ENCODE measurements at places on chromosomes 11 and 22.

DNA sequence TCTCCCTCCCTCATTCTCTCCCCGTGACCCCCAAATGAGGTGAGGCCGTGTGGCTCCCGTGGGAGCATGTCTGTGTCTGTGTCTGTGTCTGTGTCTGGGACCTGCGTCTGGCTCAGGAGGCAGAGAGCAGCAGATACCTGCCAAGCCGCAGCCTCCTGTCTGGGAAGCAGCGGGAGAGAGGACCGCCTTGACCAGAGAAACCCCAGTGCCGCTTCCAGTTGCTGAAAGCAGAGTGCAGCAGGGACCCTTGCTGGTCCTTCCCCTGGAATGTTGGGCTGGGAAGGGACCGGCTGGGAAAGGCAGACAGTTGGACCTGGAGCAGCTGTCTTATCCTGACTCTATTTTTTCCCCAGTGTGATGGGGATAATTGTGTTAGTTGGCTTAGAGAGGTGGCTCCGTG, 525 bp downstream of the CSDC2 start:
- no peak for DNase-seq

- DNase-seq = no peak
These were observed 77.4 kb downstream of the FBLN1 start for GRCh38 chr22:45579806-45580725.

DNA sequence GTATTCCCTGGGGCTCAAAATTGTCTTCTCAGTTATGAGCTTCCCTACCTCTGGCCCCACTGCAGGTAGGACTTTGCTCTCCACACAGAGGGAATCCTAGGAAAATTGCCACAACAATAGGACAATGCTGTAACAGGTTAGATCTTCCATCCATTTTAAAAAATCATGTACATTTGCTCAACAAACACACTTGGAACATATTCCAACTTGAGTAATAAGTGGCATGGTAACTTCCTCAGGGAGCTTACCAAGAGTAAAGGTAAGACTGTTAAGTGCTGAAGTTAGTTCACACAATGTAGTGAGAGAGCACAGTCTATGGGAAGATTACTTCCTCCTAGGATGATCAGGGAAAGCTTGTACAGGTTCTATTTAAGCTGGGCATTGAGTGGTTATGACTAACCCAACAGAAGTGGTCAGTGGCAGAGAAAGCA, 78.9 kb upstream of the BIRC3 start:
- DNase-seq = no peak

GRCh38 chr11:100575860-100576717, 111.0 kb upstream of the ARHGAP42 start:
- DNase-seq = no peak

- DNase-seq = no peak
These were observed 5.9 kb upstream of the ATF4 start for GRCh38 chr22:39514373-39514973.

DNA sequence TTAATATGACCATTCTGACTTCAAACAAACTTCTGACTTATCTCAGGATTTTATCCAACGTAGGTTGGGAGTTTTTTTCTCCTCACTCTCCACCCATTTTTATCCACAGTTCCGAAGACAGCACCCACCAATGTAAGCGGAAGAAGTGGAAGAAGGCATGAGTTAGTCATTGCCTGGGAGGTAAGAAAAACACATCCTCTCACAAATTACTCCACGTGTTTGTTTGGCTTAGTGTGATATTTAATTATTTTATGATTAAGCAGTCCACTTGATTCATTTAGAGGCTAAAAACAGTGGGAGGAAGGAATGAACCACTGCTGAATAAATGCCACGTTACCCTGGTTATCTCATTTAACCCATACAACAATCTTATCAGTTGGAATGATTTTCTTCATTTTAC, 389.6 kb upstream of the ARHGAP42 start:
- no peak for DNase-seq

DNA sequence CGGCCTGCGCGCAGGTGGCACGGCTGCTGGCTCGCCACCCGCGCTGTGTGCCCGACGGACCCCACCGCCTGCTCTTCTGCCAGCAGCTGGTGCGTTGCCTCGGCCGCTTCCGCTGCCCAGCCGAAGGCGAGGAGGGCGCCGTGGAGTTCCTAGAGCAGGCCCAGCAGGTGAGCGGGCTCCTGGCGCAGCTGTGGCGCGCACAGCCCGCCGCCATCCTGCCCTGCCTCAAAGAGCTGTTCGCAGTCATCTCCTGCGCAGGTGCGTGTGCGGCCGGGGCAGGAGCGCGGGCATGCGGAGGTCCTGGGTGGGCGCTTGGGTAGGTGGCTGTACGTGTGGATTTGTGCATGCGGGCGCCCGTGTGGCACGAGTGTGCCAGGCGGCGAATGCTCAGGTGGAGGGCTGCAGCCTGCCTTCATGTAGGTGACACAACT, 8.0 kb downstream of the USP35 start:
- DNase-seq = no peak

- no peak for DNase-seq
These were observed 1491.2 kb downstream of the BRD1 start for GRCh38 chr22:48336339-48337060.

- no peak for DNase-seq
These were observed 150.2 kb downstream of the TYR start for GRCh38 chr11:89327885-89328284.

DNA sequence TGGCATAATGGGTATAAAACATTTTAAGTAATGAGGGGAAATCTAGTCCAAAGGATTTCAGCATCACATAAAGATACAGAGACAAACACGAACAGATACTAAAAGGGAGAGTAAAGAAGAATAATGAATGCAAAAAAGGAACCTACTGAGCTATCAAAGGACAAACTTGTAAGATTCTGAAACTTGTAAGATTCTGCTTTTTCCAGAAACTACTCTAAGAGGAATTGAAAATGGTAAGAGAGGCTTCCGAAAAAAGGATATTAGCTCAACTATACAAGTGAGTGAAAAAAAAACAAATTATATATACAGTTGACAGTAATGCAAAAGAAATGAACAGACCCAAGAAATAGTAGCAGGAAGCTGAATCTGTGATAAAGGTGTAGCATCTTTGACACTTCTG, 37.7 kb downstream of the POLD3 start:
- DNase-seq = no peak

- no peak for DNase-seq
These were observed 26.5 kb downstream of the HTR3A start for GRCh38 chr11:114001416-114001815.

DNA sequence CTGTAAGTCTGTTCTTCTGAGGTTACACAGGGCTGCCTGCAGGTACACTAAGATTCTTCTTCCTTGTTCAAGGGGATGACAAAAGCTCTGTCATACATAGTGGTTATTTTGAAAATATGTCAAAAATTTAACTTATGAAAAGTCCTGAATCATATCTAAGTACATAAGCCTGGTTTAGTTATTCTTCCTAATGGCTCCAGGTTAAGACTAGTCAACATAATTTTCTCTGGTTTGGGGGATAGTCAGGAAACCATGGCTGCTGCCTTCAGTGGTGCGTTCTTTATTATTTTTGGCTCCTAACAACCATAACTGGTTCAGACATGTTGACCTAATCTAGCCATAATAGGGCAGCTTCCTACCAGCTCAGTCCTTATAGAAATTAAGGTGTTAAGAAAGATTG, 257.4 kb upstream of the DDI1 start:
- DNase-seq = no peak

- DNase-seq = no peak
These were observed 14.6 kb downstream of the CCDC83 start for GRCh38 chr11:85869781-85870180.

DNA sequence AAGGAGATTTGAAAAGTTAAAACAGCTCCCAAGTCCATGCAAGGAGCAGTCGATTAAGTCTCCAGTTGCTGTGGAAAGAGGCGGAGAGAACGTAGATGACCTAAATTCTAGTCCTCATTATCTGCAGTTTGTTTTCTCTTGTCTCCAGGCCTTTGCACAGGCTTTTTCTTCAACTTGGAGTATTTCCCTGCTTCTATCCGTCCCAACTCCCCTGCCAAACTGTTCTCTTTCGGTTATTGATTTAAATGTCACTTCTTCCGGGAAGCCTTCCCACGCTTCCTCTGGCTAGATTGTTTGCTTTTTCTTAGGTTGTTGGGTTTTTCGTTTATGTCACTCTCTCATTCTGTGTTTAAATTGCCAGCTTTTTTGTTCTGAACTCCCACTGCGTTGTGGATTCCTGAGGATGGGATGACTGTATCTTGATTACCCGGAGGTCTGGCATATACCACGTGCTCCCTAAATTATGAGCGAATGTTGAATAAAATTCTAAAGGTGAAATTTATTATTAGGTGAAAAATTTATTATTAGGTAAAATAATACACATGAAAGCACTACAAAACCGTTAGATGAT, 463 bp downstream of the TMEM126B start:
- DNase-seq = no peak

DNA sequence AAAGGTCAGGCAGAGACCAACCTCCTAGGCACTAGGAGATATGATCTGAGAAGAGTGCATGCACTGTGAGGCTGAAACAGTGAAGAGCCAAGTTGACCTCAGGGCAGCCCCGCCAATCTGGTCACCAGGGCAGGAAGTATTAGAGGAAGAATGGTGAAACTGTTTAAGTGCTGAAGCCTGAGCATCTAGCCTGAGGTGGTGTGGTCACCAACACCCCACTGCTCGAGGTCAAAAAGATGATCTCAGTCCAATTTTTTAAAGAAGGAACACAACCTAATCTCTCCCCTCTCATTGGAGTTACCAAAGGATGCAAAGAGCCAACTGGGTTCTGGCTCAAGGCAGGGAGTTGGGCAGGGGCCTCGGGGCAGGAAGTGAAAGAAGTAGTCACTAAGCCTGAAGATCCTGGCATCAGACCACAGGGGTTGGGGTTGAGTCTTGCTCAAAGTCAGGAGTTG, 4.0 kb downstream of the APBB1 start:
- no peak for DNase-seq

- no peak for DNase-seq
These were observed 28.4 kb downstream of the YAP1 start for GRCh38 chr11:102138670-102139069.

DNA sequence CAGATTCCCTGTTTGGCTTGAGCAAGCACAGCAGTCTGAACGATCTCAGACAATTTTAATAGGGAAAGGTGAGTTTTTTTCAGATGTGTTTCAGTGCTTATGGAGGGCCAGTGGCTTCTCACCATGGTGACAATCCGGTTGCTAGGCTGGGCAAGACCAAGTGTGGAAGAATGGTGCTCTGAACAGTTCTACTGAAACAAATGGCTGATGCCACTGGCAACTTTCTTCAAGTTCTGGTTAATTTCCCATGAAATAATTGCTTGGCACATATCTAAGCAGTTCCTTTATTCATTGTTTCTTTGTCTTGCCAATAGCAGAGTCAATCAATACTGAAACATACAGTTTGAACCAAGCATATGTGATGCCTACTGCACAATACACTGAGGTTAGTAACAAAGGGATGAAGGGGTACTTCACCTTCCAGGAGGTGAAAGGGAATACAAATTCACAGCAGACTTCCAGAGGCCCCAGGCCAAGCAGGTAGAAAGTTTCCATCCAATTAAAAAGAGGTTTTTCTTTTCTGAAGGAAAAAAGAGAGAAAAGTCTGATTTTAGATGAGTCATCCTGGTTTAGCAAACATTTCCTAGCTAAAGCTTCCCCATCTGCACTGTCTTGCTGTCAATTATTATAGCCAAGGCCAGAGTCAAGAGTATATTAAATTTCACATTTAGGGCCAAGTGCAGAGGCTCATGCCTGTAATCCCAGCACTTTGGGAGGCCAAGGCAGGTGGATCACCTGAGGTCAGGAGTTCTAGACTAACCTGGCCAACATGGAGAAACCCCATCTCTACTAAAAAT, 21.2 kb upstream of the NDUFC2 start:
- DNase-seq = no peak

GRCh38 chr22:27028093-27028492, 370.7 kb downstream of the MIAT start:
- no peak for DNase-seq

GRCh38 chr22:19173047-19174035, 5.2 kb downstream of the SLC25A1 start:
- no peak for DNase-seq

DNA sequence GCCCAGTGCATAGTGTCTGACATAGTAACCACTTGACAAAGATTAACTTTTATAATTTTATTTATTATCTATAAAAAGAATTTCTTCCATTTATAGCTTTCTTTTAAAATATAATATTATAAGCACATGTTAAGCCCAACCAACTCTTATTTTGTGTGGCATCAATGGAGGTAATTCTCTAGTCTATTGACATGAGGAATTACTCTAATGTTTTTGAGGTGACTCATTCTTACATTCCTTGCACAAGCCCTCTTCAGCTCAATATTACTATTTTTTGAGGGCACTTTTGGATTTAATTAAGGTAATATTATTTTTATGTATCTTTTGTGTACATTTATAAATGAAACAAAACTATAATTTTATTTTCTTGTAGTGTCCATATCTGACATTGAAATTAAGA, 59.6 kb downstream of the AASDHPPT start:
- DNase-seq = no peak

- no peak for DNase-seq
These were observed 13.8 kb downstream of the PLXNB2 start for GRCh38 chr22:50293441-50294318.

DNA sequence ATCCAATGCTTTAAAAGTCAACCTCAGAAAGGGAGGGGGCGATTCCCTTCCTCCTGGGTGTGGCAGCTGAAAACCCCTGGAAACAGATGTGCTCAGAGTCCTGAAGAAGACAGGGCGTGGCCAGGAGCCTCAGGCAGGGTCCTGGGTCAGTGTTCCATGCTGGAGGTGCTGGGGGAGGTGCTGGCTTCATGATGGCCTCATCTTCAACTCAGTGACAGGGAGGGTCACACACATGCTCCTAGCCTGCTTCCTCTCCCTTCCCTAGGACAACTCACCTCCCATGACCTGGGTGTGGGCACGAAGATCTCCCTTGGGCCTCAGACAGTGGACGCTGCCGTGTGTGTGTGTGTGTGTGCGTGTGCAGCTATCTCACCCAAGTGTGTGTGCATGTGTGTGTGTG, 245.6 kb upstream of the B3GAT1 start:
- no peak for DNase-seq

GRCh38 chr11:21121991-21122390, 452.6 kb downstream of the NELL1 start:
- no peak for DNase-seq

GRCh38 chr11:86013713-86014112, 55.2 kb downstream of the PICALM start:
- no peak for DNase-seq

- no peak for DNase-seq
These were observed 70.4 kb downstream of the LDLRAD3 start for GRCh38 chr11:36013950-36014897.

DNA sequence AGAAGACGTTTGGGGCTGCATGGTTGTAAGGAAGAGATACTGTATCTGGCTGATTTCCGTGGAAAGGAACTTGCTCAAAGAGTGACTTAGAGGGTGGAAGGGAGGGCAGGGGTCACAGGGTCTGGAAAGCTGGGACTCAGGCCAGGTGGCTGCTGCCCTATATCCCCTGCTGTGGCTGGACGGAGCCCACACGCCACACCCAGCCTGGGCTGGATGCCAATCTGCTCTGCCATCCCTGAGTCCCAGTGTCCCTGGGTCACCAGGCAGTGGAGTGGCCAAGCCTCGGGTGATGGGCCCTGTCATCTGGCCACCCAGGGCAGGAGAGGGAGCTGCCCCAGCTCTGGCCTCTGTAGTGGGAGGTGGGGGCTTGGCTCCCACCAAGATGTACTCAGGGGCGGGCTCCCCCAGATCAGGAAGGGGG, 26.5 kb upstream of the KRTAP5-7 start:
- DNase-seq = no peak

GRCh38 chr11:48014917-48015316, 34.6 kb downstream of the PTPRJ start:
- DNase-seq = no peak
